ENCODE measurements at places on chromosomes 7 and 10.

- no peak for DNase-seq
These were observed 53.2 kb upstream of the OIT3 start for GRCh38 chr10:72840319-72840718.

- no peak for DNase-seq
These were observed 325.6 kb downstream of the HPSE2 start for GRCh38 chr10:98910048-98910447.

- no peak for DNase-seq
These were observed 159.2 kb upstream of the PITRM1 start for GRCh38 chr10:3331690-3332230.

- no peak for DNase-seq
These were observed 714.8 kb upstream of the GALNT17 start for GRCh38 chr7:70416986-70417655.

DNA sequence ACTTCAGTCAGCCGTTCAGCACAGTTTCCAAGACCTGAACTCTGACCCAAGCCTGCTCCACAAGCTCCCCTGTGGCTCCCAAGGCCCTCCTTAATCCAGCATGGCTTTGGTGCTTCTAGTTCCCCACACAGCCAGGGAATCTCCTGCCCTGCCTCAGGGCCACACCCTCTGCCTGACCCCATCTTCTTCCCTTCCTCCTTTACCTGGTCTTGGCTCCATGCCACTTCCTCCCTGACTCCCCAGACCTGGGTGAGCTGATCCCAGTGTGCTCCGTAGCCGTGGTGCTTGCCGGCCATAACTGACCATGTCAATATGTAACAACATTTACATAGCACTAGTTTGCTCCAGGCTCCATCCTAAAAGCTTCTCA is 20.0 kb downstream of the TMEM273 start:
- no peak for DNase-seq

- no peak for DNase-seq
These were observed 9.3 kb downstream of the ATG9B start for GRCh38 chr7:151014950-151015349.

DNA sequence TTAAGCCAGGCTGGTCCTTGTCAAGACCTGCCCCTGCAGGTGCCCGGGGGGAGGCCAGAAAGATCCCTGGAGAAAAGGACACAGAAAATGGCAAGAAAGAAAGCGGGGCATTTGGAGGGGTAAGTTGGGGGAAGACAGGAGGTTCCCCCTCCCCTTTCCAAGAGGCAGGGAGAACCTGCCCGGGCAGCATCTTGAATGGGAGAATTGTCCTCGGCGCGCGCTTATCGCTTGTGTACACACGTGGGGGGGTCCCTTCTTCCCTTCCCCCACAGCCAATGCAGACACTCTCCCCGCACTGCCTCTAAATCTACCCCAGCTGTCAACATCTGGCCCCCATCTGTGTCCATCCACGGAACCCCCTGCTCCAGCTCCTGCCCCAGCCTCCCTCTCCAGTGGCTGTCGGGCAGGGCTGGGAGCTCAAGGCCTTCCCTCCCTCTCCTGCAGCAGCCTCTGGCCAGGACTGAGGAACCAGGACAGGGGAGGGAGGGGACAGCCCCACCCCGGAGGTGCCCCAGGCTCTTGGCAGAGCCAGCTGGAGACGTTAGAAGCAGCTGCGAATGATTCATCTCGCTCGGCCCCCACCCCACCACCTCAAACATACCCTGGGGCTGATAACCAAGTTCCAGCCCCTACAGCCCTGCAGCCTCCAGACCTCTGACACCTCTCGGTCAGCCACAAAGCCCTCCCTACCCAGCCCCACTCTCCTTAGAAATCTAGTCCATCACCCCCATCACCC is 25.3 kb downstream of the EPHB4 start:
- DNase-seq, result no peak

All from stimulated activated CD4-positive, alpha-beta T cell treated with anti-CD3 and anti-CD28 coated beads, TNF-alpha, amount 100 ng/mL, for 4 hours (primary cell).